ENCODE measurements at places on chromosomes 2 and 18.

GRCh38 chr18:62080172-62080900 lies 106.5 kb downstream of the PIGN start:
- DNase-seq, result no peak

GRCh38 chr2:97728091-97728731 lies 14.8 kb downstream of the ZAP70 start:
- DNase-seq, result no peak

DNA sequence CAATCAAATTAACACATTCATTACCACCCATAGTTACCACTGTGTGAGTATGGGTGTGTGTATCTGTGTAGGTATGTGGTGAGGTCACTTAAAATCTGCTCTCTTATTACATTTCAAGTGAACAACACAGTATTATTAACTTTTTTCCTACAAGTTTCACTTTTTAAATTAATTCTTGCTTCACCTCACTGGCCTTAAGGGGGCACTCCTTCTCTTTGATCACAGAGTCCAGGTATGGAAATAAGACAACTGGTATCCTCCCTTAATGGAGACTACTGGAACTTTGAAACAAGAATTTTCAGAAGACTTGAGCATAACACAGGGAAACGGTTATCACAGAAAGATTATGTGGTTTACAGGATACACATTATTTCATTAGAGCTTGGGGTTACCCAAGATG lies 255.8 kb downstream of the ASXL3 start:
- no peak for DNase-seq

- no peak for DNase-seq
Observed at GRCh38 chr18:48038636-48039035, 108.2 kb upstream of the SMAD2 start.

- no peak for DNase-seq
Observed at GRCh38 chr2:127820080-127820668, 9.2 kb upstream of the WDR33 start.

GRCh38 chr18:49966090-49966489 lies 152.8 kb upstream of the ACAA2 start:
- DNase-seq, result no peak

- no peak for DNase-seq
Observed at GRCh38 chr2:76429374-76429773, 718.7 kb upstream of the GCFC2 start.

DNA sequence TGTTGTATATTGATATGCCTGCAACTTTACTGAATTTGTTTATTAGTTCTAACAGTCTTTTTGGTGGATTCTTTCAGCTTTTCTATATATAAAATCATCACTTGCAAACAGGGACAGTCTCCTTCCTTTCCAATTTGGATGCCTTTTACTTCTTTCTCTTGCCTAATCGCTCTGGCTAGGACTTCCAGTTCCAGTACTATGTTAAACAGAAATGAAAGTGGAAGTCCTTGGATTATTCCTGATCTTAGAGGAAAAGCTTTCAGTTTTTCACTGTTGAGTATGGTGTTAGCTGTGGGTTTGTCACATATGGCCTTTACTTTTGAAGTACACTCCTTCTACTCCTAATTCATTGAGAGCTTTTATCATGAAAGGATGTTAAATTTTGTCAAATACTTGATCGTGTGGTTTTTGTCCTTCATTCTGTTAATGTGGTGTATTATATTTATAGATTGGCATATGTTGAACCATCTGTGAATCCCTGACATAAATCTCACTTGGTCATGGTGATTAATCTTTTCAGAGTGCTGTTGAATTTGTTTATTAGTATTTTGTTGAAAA lies 52.9 kb downstream of the REL start:
- no peak for DNase-seq

GRCh38 chr2:231854616-231855125 lies 68.4 kb downstream of the COPS7B start:
- no peak for DNase-seq

- no peak for DNase-seq
Observed at GRCh38 chr2:174815526-174815925, 51.3 kb upstream of the CHRNA1 start.

DNA sequence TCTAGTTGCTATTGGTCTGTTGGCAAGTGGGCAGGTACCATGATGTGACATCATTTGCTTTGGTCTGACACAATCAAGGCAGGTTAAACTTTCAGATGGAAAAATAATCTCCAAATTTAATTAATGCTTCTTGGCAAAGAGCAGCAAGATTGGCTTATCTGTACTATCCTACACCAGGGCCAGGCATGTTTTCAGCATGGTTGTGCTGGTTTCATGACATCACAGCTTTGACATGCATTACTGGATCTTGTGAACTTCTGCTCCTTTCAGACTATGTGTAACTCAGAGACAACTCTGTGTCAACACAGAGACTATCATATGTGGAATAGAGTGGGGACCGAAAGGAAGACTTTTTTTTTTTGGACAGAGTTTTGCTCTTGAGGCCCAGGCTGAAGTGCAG lies 520.5 kb downstream of the TDRD15 start:
- no peak for DNase-seq

DNA sequence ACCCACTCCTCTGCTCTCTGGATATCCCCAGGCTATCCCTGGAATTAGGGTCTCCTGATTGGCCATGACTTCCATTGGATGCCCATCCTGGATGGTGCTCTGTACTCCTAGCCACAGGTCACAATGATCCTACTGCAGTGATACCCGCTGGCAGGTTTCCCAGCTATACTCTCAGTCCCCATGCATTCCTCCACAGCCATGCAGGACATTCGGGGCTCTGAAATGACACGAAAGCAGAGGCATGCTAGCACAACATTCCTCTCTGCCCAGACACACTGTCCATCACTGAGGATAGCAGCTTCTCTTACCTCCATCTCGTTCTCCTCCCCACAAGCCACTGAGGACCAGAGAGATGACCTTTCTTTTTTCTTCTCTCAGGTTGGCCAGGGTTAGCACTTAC lies 51.7 kb upstream of the SPATS2L start:
- DNase-seq, result no peak

DNA sequence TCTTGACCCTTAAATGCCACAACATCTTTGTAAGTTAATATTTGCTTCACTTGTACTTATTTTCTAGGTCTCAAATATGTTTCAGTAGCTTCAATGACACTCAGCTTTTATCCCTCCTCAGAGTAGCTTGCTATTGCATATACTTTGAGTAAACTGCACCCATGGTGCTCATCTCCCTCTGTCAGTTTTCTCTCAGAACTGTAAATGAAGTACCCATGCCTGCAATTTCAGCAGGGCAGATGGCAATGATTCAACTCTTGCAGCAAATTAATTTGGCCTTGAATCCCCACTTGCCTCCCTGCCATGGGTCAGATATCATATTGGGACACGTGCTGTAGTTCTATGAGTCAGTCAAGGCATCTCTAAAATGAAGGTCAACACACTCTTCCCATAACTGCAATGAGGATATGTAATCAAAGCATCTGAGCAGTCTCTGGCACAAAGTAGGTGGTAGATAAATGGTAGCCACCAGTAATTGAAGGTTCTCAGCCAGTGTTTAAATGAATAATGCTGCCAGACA lies 225.8 kb downstream of the PIEZO2 start:
- no peak for DNase-seq

GRCh38 chr18:45423659-45424058 lies 191.6 kb upstream of the SLC14A2 start:
- no peak for DNase-seq

GRCh38 chr18:62989195-62989594 lies 273.9 kb downstream of the PHLPP1 start:
- no peak for DNase-seq

DNA sequence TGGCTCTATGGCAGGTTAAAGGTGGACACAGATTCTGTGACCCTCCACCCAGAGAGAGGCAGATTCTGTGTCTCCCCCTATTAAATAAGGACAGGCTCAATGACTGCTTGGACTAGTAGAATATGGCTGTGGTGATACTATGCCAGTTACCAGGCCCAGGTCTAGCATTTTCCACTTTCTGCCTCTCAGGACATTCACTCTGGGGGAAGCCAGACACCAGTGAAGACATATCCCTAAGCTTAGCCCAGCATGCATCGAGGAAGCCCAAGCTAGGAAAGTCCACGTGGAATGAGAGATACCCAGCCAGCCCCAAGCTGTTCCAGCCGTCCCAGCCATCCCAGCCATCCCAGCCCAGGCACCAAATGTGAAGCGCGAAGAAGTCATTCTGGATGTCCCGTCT lies 40.3 kb downstream of the ST6GAL2 start:
- DNase-seq, result no peak

DNA sequence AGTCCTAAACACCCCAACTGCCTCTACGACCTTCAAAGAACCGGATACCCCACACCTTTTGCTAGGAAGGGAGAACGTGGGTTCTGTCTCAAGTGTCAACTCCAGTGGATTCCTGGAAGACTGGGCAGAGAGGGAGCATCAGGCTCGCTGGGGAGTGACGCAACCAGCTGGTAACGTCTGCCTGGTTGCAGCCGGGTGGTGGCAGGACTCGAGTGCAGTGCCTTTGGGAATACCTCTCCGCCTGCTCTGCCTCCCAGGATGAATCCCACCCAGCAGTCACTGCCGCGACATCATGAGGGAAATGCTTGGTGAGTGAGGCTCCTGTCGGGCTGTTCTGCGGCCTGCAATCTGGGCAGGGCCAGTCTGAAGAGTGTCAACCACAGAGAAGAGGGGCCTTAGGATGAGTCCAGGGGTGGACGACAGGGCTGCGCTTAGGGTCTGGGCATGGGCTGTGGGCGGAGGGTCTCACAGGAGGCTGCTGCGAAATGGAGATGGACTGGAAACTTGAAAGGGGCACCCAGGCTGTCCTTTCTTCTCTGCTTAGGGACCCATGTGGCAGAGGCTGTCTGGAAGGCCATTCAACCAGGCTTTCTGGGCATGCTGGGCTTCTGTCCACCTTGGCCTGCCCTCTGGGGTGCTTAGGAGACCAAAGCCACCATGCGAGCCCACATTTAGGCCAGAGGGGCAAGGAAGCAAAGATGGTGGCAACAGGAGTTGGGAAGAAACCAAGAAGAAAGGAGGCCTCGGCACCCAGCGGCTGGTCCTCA lies 12.9 kb downstream of the GPR17 start:
- no peak for DNase-seq

DNA sequence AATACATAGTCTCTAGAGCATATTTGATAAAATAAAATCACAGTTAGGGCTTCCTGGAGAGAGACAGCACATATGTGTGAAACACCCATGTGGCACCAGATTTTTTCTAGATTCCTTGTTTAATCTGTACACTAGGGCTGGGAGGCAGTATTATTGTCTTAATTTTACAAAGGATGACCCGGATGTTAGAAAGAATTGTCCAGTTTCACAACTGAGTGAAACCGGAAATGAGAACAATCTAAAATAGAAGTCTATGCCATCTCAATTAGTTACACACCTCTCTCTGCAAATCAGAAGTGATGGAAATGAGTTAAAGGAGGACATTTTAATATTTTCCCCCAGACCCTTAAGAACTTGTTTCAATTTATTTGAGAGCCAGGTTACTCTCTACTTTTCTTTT lies 463.7 kb upstream of the DSEL start:
- DNase-seq, result no peak

DNA sequence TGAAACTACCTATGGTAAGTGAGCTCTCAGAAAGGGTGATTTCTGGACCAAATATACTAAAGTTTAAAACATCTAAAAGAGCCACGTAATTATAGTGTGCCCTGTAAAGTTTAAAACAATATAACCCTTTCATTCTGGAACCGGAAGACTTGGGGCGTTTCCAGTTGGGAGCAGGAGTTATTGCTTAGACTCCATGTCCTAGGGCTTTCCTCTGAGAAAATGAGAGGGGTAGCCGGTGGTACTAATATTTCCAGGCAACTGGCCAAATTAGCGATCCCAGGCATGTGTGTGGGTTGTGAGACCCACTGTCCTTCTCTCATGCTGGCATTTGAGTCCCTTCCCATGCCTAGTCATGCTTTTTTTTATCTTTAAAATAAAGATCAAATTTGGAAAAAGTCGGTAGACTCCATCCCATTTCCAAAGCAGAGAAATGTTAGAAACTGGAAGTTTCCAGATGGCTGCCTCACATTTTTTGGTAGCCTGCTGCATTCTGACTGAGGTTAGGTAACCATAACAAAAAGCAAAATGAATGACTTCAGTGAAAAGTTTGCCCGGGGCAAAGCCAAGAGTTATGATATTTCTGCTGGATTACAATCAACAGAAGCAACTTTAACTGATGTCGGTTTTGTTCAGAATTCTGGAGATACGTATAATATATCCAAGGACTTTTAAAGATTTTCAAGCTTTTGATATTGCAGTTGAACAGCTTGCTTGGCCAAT lies 227.4 kb downstream of the SS18 start:
- no peak for DNase-seq

GRCh38 chr2:73984922-73985307 lies 205 bp downstream of the TET3 start:
- no peak for DNase-seq

DNA sequence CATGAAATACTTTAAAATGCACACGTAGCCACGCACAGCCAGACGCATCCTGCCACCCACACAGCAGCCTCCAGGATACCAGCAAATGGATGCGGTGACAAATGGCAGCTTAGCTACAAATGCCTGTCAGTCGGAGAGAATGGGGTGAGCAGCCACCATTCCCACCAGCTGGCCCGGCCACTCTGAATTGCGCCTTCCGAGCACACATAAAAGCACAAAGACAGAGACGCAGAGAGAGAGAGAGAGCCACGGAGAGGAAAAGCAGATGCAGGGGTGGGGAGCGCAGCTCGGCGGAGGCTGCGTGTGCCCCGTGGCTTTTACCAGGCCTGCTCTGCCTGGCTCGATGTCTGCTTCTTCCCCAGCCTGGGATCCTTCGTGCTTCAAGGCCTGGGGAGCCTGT lies 4.1 kb downstream of the INHBB start:
- no peak for DNase-seq

DNA sequence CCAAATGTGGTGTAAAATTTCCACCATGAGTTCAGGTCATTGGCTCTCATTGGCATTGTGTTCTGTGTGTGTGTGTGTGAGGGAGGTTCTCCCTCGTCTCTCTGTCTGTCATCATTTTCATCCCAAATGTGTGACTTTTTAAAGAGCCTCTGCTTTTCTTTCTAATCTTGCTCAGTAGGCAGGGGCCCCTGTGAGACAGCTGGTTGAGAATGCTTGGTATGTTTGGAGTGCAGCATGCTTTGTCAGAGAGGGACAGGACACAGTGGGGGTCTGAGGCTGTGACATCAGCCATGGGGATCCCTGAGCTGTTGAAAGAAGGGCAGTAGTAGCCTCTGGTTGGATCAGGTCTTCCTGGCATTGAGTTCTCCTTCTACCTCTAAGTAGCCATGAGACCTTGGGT lies 10.6 kb downstream of the PTPRM start:
- no peak for DNase-seq

- DNase-seq, result no peak
Observed at GRCh38 chr2:235347691-235348090, 146.2 kb upstream of the AGAP1 start.

- no peak for DNase-seq
Observed at GRCh38 chr2:85999061-85999831, 106.4 kb downstream of the POLR1A start.
